ENCODE measurements at places on chromosomes 3 and 15.
A peak's percentile ranks its signal among the peaks of the same experiment; 100 is the strongest.

GRCh38 chr15:90104551-90104950 lies 2.3 kb upstream of the IDH2 start:
- no peak for DNase-seq

DNA sequence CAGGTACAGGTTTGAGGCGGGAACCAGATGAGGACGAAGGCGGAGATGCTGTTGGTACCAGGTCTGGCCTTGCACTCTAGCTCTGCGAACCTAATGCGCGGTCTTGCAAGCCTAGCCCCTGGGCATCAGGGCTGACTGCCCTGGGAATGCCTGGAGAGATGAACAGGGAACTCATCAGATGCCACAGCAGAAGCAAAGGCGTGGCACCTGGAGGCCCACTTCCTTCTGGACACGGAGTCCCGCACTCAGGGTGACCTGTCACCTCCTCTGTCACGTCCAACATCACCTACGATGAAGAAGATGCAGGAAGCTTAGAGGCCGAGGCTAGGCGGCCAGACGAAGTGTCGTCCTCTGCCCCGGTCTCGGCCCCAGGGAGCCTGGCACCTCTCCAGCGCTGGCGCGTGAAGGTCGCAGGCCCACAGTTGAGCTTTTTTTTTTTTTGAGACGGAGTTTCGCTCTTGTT lies 9.4 kb downstream of the RPLP1 start:
- no peak for DNase-seq

DNA sequence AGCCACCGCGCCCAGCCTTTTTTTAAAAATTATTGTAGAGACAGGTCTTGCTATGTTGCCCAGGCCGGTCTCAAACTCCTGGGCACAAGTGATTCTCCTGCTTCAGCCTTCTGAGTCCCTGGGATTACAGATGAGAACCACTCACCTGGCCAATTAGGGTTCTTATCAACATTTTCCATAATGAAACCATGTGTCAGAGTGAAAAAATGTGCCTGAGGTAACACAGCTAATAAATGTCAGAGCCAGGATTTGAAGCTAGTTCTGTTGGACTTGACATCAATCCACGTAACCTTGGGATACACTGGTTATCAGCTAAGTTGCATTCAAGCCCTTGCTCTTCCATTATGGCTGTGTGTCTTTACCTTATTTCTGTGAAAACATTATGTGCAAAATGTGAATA lies 29.1 kb downstream of the CHST14 start:
- no peak for DNase-seq

- DNase-seq: no peak
These were observed 62.1 kb upstream of the SLC6A11 start for GRCh38 chr3:10753964-10754363.

DNA sequence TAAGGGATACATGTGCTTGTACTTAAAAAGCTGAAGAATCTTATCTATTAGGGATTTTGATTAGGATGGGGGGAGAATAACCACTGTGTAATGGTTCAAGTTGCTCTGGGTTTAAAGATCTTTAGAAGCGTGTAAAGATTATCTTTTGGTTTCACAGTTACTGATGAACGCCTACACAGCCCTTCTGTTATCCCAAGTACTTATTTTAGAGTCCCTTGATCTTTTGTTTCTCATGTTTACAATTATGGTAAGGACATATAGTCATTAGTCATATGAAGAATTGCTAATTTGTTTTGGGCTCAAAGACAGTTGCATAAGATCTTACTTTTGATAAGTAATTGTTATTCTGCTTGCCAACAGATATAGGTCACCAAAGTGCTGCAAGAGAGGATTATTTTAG lies 160.1 kb downstream of the PLCL2 start:
- no peak for DNase-seq

DNA sequence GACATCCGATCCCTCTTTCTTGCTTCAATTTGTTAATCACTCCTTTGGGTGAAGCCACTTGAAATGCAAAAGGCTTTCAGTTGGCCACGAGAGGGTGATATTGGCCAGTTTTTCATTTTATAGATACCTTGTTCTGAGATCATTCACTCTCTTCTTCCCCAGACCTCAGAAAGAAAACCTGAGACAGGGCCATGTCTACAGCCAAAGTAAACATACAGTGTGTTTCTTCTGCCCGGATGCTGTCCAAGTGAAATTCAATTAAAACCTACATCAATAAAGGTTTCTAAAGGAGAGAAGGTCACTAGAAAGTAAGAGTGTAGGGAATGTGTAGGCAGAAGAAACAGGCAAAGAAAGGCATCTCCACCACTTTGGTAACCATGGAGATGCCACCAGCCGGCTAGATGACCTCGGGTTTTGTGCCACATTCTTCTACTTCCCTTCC lies 39.5 kb upstream of the FMN1 start:
- DNase-seq: no peak

- no peak for DNase-seq
These were observed 203.1 kb upstream of the WNT5A start for GRCh38 chr3:55690177-55690576.

DNA sequence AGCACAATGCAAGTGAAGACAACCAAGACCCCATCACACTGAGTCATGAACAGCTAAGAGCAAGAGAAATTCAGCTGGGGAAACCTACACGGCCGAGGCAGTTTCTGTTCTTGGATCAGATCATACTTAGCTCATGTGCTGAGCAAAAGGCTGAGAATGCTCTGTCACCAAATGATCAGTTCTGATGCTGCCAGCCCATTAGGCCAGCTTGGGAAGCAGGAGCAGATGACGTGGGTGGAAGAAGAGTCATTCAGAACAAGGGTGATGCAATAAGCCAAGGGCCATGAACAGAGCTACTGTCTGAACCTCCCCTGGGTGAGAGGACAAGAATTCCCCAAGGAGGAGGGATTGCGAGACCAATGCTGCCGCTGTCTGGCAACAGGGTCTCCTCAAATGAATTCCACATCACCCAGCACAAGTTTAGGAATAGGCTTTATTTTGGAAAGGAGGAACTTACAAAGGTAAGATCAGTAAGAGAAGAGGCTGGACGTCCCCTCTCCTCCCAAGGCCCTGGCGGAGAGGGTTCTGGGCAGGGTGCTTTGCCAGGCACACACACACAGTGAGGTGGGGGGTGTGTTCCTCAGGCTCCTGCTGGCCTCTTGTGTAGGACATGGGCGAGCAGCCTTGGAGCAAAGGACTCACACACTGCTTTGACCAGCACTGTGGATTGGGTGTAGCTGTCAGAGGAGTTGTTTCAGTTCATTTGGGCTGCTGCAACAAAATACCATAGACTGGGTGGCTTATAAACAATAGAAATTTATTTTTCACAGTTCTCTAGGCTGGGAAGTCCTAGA lies 65.6 kb upstream of the CTXND1 start:
- DNase-seq: no peak

DNA sequence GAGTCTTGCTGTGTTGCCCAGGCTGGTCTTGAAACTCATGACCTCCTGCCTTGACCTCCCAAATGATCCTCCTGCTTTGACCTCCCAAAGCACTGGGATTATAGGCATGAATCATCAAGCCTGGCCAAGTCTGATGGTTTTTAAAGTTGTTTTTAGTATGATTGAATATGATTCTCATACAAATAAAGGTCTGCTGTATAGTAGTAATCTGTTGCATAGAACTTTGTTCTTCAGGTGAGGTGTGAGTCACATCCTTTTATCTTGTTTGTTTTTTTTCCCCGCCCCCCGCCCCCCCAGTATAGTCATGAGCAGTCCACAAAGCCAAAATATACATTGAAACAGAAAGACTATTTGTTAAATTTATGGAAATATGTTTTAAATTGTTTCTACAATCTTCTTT lies 39.0 kb downstream of the UBE2E2 start:
- DNase-seq: no peak

DNA sequence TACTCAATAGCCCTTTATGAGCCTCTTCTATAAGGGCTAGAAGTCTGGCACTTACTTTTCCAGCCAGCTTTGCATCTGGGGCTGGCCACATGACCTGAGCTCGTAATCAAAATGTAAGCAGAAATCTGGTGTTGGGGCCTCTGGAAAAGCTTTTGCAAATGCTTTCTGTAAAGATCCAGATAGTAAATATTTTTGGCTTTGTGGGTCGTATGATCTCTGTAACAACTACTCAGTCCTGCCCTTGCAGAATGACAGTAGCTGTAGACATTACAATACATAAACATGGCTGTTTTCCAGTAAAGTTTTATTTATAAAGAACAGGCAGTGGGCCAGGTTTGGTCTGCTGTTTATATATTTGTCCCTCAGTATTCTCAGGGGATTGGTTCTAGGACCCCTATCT lies 46.2 kb upstream of the THRB start:
- no peak for DNase-seq

DNA sequence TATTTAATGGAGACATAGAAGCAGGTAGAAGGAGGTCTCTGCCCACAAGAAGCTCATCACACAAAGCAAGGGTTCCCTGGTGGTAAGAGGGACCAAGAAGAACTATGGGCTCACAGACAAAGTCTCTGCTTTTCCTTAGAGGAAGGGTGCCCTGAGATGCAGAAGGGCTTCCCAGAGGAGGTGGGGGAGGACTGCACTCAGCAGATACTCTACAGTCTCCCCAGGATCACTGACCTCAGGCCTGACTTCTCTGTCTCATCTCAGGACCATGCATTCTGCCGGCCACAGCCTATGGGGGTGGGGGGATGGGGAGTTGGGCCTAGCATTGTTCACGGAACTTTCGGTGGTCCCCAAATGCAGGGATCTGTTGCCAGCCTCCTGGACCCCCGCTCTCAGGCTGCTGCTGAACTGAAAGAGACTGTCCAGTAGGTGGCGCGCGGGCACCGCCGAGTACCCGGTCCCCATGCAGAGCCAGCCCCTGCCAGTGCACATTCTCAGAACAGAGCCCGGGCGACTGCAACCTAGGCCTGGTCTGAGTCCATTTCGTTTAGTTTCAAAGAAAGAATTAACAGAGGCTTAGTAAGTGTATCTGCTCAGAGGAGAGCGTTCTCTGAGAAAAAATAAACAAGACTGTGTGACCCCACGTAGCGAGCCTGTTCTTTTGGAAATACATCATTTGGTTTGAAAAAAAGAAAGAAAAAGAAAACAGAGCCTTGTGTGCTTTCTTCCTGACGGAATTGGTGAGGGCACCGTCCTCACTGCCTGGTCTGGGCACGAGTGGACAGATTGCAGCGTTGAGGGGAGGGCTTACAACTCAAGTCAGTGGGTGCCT lies 74.1 kb downstream of the LRTM1 start:
- peak; percentile 17 for DNase-seq

GRCh38 chr15:42106288-42106687 lies 11.9 kb upstream of the PLA2G4D start:
- no peak for DNase-seq

DNA sequence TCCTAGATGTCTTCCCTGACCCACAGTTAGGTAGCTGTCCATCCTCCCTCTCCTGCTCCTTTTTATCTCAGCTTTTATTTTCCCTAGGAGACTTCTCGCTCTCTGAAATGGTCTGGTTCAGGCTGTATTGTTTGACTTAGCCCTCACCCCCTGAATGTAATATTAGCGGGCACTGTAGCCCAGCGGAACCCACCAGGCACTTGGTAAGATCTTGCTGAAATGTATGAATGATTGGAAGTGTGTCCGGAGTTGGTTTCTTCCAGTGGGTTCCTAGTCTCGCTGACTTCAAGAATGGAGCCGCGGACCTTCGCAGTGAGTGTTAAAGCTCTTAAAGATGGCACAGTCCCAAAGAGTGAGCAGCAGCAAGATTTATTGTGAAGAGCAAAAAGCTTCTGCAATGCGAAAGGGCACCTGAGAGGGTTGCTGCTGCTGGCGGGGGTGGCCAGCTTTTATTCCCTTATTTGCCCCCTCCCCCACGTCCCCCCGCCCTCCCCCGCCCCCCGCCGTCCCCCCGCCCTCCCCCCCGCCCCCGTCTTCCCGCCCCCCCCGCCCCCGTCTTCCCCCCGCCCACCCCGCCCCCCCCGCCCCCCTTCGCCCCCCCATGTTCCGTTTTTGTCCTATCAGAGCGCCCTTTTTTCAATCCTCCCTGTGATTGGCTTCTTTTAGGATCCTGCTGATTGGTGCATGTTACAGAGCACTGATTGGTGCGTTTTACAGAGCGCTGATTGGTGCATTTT lies 694 bp upstream of the EEFSEC start:
- no peak for DNase-seq

GRCh38 chr3:113377158-113377557 lies 64.1 kb downstream of the CFAP44 start:
- DNase-seq: no peak

- no peak for DNase-seq
These were observed 90.4 kb downstream of the TOP2B start for GRCh38 chr3:25574172-25574765.

DNA sequence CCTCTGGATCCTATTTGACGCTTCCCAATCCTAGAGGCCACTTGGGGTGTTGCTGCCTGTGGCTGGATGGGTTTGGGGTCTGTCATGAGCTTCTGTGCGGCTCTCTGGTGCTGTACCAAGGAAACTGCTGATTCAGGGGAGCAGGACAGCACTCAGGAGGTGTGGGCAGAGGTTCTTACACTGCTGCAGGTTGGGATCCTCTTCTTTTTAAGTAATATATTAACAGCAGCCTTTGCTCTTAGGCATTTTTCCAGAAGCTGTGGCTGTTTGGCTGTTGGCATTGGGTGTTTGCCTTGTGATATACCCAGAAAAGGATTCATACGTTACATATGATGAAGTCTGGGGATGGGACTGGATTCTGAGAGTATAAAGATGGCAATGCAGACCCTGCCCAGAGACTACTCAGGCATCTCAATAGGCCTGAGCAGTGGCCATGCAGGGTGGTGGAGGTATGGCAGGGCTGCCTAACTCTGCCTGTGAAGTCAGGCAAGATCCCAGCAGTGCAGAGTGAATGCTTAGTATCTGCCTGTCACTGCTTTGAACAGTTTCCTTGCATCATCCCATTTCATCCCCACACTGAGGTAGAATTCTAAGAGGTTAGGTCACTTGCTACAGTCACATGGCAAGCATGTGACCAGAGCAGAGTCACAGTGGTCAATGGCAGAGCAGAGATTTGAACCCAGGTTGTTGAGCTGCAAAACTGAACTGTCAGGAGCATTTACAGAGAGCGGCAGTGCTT lies 3.9 kb downstream of the ABHD6 start:
- no peak for DNase-seq

DNA sequence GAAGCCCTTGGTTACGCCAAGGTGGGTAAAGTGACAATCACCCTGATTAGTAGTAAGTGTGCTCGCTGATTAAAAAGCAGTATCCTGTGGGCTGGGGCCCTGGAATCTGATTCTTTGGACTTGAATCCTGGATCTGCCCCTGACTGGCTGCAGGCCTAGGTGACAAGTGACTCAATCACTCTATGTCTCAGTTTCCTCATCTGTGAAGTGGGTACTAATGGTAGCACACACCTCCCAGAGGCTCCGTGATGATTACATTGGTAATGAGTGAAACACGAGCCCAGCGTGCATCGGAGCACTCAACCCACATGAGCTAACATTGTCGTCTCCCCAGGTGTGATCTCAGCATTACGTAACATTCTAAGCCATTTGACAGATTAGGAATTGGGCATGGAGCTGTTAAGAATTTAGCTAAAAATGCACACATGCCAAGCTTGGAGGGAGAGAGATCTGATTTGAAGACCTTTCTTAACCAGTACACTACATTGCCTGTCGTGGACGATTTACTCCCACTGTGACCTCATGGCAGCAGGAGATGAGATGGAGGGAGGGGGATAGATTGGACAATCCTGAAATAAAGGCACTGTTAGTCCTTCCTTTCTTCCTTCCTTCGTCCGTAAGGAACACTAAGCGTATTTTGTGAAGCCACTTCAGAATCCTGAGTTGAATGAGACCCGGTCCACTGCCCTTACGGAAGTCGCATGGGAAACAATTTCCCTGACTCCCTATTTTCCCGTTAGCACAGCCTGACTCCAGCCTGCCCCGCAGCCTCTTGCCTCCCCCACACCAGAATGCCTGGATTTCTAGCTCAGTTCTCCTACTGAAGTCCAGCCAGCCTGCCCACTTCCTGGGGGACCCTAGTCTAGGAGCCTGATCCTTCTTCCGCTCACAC lies 32.1 kb downstream of the MGLL start:
- DNase-seq: no peak

GRCh38 chr3:160695915-160696327 lies 19.0 kb downstream of the ARL14 start:
- no peak for DNase-seq

Measured in naive thymus-derived CD8-positive, alpha-beta T cell (primary cell).